Activated T-cell treated with anti-CD3 and anti-CD28 coated beads, Interleukin-2, amount 50 U/mL, for 72 hours (primary cell): ENCODE measurements at places on chromosomes 3 and 15. TPM values are rescaled to one million over a fixed set of nuclear protein-coding genes. Genes with fewer than 3 reads are reported as not detected.

Gene KBTBD13
- total RNA-seq = not detected

Gene PAK6
- total RNA-seq = 0.51 TPM

Gene ADAMTS17
- total RNA-seq = 2.6 TPM

Gene ANKUB1
- not detected for total RNA-seq

Gene ALDH1A2
- total RNA-seq = 2.6 TPM

Gene CDC25A
- 31.6 TPM for total RNA-seq

Gene TAGLN3
- total RNA-seq = 0.31 TPM

Gene FAM81A
- total RNA-seq = not detected

Gene GP5
- 1.6 TPM for total RNA-seq

Gene ZNF148
- 42.0 TPM for total RNA-seq

DNA sequence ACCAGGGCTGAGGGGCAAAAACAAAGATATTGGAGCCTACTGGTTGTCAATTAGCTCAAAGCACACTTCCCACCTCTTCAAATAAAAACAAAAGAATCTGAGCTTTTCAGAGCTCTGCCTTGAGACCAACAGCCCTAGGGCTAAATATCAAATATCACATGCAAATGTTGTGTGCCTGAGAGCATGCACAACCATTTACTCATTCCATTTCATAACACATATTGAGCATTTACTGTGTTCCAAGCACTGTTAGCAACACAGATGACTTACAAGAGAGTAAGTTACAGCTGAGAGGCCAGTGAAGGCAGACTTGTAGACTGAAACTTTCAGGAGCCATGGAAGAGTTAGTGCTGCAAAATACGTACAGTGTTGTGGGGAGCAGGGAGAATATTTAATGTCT lies 222.4 kb downstream of the CPNE4 start:
- DNase-seq = no peak

- no peak for DNase-seq
These were observed 14.1 kb downstream of the UBP1 start for GRCh38 chr3:33426068-33426467.

DNA sequence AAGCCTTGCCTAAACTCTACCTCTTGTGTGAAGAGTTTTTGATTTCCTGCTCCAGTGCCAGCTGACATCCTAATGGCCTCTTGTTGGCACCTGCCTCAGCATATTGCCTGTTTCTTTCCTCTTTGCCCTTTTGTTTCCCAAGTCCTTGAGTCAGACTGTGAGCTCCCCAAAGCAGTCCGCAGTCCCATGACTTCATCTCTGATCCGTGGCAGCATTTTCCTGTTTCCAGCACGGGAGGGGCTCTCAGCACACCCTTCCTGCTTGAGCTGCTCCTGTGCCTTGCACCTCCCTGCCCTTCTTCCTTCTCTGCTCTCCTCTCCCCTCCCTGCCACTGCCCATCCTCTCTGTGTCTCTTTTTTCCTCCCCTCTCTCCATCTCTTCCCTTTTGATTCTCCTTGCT lies 179.6 kb downstream of the EPHB1 start:
- DNase-seq = no peak

- DNase-seq = no peak
These were observed 1.2 kb downstream of the EIF1B start for GRCh38 chr3:40310705-40311104.

- DNase-seq = no peak
These were observed 277.6 kb downstream of the FEZF2 start for GRCh38 chr3:62095756-62096155.

GRCh38 chr3:72558001-72558400 lies 290.2 kb downstream of the SHQ1 start:
- DNase-seq = no peak

GRCh38 chr3:185631508-185632206 lies 45.6 kb downstream of the SENP2 start:
- no peak for DNase-seq

DNA sequence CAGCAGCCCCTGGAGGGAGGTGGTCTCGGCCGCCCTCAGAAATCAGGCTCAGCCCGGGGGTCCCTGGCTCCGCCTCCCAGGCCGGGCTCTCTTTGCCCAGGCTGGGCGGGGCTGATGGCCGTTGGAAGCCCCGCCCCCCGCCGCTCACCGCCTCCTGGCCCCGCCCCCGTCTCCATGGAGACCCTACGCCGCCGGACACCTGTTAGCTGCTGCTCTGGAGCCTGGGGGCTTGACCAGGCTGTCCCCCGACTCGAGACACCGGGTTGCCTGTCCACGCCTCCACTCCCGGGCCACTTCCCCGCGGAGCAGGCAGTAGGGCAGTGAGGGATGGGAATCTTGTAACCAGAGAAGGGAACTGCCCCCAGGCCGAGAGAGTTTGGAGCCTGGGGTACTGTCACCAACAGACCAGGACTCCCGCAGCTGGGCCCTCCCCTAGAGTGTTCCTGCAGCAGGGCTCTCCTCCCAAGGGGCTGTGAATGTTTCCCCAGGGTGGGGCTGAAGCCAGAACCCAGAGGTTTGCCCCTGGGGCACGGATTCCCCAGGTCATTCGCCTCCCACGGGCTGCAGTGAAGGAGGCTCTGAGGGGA lies 27.8 kb upstream of the RPL32 start:
- peak; percentile 53 for DNase-seq

GRCh38 chr15:55475842-55476241 lies 32.2 kb downstream of the DNAAF4 start:
- no peak for DNase-seq

DNA sequence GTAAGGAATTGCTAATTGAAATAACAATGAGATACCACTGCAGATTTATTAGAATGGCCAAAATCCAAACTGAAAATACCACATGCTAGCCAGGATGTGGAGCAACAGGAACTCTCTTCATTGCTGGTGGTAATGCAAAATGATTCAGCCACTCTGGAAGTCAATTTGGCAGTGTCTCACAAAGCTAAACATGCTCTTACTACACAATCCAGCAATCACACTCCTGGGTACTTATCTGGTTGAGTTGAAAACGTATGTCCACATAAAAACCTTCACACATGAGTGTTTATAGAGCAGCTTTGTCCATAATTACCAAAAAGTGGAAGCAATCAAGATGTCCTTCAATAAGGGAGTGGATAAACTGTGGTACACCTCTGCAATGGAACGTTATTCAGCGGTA lies 113.3 kb downstream of the SMAD6 start:
- DNase-seq = no peak

DNA sequence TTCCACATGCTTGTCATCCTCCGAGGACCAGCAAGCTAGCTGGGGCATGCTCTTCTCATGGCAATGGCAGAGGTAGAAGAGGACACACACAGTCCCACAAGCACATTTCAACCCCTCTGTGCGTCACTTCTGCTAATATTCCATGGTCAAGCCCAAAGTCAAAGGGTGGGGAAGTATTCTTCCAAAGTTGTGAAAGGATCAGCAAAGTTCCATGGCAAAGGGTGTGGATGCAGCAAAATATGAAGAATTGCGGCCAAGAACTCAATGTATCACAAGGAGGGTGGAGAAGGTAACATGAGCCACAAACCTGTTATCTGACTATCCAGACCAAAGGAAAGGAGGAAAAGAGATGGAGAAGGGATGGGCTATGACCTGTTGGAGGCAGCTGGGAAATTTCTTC lies 71.2 kb upstream of the SNRK start:
- no peak for DNase-seq

DNA sequence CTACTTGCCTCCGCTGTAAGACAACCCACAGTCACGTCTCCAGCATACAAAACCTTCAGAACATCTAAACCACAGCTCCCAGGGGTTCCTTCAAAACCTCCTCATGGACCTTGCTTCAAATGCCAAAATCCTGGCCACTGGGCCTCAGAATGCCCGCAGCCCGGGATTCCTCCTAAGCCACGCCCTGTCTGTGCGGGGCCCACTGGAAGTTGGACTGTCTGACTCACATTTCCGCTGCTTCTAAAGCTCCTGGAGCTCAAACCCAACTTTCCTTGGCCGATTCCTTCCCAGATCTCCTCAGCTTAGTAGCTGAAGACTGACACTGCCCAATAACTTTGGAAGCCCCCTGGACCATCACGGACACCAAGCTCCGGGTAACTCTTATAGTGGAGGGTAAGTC lies 17.9 kb upstream of the OR5H6 start:
- no peak for DNase-seq

- DNase-seq = no peak
These were observed 12.8 kb downstream of the ARMC8 start for GRCh38 chr3:138199851-138200250.

GRCh38 chr3:61356685-61357084 lies 105.4 kb upstream of the FHIT start:
- no peak for DNase-seq

DNA sequence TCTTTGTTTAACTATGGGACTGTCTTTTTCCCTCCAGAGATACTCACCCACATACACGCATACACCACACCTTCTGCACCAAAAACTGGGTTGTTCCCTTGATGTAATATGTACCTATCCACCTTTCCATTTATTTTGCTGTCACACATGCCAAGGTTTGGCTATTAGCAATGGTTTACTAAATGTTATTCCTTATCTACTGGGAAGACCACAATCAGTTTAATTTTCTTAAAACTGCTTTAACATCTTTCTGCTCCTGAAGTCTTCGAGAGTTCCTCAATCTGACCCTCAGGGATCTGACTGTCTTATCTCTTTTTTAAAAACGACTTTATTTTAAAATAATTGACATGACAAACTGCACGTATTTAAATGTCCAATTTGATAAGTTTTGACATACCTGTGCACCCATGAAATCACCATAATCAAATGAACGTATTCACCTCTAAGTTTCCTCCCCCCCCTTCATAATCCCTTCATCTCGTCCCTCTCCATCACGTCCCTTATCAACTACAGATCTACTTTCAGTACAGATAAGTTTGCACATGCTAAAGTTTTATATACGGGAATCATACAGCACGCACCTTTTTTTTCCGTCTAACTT lies 805 bp upstream of the TRPM7 start:
- DNase-seq = no peak

DNA sequence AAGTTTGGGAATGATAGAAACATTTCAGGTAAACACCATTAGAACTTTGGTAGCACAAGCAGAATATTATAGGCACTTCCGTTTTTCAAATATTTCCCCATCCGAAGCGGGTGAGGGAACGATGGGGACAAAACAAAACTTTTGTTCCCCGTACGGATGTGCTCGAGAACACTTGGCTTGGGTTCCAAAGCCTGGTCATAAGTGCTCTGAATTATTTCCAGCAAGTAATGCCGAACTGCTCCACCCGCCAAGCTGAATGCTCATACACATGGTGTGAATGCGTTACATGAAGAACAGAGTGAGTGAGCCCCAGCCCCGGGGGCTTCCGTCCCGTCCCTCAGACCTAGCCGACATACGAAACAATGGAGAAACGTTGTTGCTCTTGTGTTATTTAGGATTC lies 438.2 kb upstream of the ARRDC4 start:
- no peak for DNase-seq

DNA sequence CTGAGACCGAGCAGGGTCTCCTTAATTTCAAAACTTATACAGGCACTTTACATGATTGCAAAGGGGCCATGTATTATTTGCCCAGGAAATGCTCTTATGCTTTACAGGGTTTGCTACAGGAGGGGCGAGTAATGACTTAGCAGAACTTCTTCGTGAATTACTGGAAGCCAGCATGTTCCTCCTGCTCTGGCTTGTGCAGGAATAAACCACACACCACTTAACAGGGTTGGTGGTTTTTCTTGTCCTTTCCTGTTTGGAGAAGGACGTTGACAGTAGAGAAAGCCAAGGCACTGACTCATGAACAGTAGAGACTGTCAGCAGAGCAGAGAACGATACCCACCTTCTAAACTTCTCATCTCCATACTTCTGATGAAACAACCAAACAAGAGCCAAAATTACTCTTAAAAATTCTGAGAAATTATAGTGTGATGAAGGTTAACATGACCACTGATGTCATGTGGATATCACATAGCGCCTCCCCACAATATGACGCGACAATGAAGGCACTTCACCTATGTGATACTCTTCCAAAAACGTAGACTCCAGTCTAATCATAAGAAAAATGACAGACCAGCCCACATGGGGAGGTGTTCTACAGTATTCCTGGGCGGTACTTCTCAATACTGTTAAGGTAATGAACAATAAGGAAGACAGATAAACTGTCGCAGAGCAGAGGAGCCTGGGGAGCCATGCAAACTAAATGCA lies 24.7 kb upstream of the MCTP2 start:
- DNase-seq = peak; percentile 70

- DNase-seq = peak; percentile 44
These were observed 24.6 kb upstream of the SLC6A6 start for GRCh38 chr3:14377838-14378169.

DNA sequence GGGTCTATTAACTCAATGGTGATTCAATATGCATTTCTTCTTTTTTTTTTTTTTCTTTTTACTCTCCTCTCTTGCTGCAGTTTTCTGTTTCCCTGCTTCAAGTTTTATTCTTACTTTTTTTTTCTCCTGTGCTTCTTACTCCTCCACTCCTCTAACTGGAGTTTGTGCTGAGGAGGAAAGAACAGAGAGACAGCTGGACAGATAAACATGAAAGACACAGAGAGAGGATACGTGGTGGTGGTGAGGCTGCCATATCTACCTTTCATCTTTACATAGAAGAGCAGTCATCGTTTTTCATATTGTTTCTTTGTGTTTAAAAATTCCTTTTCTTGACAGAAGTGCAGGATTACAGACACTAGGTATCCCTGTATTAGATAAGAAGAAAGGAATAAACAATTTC lies 262.8 kb downstream of the OTOL1 start:
- DNase-seq = no peak

GRCh38 chr15:56919609-56920366 lies 1.3 kb downstream of the TCF12 start:
- peak; percentile 19 for DNase-seq

DNA sequence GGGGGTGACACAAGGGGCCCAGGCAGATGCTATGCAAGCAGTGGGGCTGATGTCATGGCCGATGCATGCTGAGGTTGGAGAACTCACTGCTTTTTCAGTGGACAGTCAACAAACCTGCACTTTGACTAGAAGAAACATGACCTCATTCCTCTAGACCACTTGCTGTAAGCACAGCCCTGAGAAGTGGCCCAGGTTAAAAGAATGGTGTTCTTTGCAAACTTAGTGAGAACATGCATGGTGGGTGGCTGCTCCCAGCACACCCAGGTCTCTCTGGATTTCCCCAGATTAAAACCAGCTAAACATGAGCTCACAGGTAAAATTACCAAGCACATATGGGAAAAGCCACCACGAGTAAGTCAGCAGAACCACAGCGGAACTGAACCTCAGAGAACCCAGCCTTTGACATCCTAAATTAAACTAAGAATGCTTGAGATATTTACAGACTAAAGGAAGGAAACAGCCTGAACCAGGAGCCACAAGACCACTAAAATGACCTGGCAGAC lies 15.5 kb downstream of the DLEC1 start:
- peak; percentile 24 for DNase-seq

- DNase-seq = no peak
These were observed 85.8 kb downstream of the MB21D2 start for GRCh38 chr3:192831801-192832347.

GRCh38 chr3:33586402-33586801 lies 131.7 kb downstream of the CLASP2 start:
- DNase-seq = no peak

- no peak for DNase-seq
These were observed 207.5 kb upstream of the LINGO1 start for GRCh38 chr15:77839970-77840905.
